ENCODE measurements at places on chromosomes 4 and X. TPM values are rescaled to one million over a fixed set of nuclear protein-coding genes. Genes with fewer than 3 reads are reported as not detected.

The USP38 gene
- total RNA-seq: 21.5 TPM

The GAGE2A gene
- total RNA-seq: not detected

The LAP3 gene
- 102 TPM for total RNA-seq

The DCAF12L2 gene
- total RNA-seq: not detected

DNA sequence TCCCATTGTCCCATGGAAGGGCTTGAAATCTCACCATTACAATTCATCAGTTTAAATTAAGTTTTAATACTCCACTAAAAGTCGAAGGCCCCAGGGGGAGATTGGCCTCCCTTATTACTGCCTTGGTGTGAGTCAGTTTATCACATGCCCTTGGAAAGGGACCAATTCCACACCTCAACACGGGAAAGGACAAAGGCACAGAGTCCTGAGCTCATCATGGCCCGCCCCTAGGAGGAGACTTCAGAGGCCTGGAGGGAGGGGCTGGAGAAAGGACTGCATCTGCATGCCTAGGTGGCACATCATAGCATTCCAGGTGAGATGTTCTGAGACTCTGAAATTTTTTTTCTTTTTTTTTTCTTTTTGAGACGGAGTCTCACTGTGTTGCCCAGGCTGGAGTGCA lies 2.8 kb upstream of the SEL1L3 start:
- no peak for DNase-seq

GRCh38 chrX:41116948-41117347 lies 31.7 kb downstream of the USP9X start:
- no peak for DNase-seq

GRCh38 chrX:47224896-47225290 lies 6.4 kb downstream of the CDK16 start:
- DNase-seq: peak; percentile 21

DNA sequence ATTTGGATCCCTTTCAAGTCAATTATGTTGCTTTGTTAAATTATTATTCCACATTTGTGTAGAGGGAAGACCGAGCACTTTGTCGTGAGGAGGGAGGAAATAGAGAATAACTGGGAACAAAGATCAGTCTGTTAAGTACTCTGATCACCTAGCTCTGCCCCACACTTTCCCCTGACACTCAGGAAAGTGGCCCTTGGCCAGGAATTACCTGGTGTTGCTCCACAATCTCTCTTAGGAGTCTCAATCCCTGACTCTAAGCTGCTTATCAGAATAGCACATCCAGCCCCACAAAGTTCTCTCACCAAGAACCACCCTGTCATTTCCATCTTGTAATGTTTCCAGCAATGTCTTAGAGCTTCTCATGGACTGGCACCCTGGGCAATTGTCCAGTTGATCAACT lies 83.8 kb upstream of the BMPR1B start:
- no peak for DNase-seq

DNA sequence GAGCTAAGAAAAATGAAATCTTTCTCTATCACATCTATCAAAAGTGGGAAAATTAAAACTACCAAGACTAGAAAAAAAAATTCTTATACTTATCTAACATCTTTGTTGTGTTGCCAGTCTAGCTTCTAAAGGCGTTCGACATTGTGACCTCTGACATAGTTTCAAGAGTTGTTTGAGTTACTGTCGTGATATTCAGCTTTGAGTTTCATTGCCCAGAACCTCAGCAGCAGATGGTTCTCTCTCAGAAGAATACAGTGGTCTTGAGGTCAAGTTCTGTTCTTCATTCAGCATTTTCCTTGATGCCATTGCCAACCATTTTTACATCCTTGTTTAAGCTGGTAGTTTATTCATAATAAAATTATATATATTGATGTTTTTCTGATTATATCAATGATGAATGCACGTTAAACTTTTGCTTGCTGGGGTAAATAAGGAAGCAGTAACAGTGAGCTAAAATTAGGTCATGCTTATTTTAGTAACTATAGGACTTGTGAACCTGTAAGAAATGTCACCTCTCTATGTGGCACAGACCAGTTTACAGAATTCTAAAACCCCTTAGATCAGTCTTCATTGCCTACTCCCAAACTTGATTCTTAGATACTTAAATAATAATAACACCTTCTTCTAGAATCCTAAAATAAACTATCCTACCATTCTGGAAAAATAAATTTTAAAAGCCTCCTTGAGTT lies 23.1 kb upstream of the SMIM31 start:
- DNase-seq: no peak

All from right lobe of liver (tissue), 6 donors.